ENCODE measurements at places on chromosomes 16 and 17.

DNA sequence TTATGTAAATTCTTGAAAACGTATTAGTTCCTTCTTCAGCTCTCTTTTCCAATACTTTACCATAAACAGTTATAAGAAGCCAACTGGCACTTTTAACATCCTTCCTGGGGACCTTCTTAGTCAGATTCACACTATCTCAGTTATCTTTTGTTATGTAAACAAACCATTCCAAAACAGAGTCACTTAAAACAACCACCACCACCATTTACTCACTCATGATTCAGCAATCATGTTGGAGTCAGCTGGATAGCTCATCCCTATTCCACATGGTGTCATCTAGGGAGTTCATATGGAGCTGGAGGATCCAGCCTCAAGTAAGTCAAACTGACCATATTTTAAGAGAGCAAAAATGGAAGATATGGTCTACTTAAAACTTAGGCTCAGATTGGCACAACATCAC, 240.3 kb upstream of the IRX3 start:
- H3K27me3 ChIP-seq: peaks cover 4% of the 10 kb centered on the region
- H3K36me3 ChIP-seq: no peaks in the 10 kb centered on the region
- no peaks in the 10 kb centered on the region for H3K4me1 ChIP-seq
- DNase-seq: no peak

DNA sequence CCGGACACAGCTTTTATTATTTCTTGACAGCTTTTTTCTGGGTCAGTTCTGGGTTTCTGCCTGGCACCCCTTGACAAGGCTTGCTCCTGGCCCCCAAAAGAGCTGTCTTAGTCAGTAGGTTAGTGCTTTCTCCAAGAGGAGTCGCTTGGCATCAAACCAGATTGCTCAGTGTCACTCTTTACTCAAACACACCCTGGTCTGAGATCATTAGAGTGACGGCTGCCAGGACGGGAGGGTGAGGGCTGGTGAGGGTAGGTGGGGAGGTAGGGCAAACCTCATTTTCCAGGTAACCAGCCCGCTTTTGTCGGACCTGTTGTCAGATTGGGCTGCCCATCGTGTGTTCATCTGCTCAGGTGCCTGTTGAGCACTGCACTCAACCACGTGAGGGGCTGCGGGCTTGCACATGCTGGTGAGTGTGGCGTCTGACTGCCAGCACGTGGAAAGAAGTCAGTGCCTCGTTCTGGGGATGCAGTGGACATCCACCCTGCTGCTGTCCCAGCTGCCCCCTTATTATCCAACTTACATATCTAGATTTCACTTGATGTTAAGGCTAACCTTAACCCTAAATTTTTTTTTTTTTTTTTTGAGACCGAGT, 12.4 kb downstream of the TMEM94 start:
- no peak overlapping the region for H3K4me3 ChIP-seq
- H3K4me1 ChIP-seq: peaks cover 8% of the 10 kb centered on the region
- peaks cover 7% of the 10 kb centered on the region for H3K36me3 ChIP-seq
- H3K27me3 ChIP-seq: no peaks in the 10 kb centered on the region
- no peak for DNase-seq

GRCh38 chr17:46815474-46816353, 2.8 kb downstream of the WNT3 start:
- H3K4me3 ChIP-seq: no peak overlapping the region
- no peak overlapping the region for H3K27ac ChIP-seq
- H3K36me3 ChIP-seq: no peaks in the 10 kb centered on the region
- DNase-seq: no peak
- peaks cover 91% of the 10 kb centered on the region for H3K27me3 ChIP-seq

- H3K36me3 ChIP-seq: peaks cover 3% of the 10 kb centered on the region
- no peak for DNase-seq
- peaks cover 56% of the 10 kb centered on the region for H3K4me1 ChIP-seq
- no peaks in the 10 kb centered on the region for H3K27me3 ChIP-seq
These were observed 736 bp downstream of the APPBP2 start for GRCh38 chr17:60525328-60525684.

- no peak for DNase-seq
- H3K27ac ChIP-seq: no peak overlapping the region
- H3K4me1 ChIP-seq: peaks cover 4% of the 10 kb centered on the region
- H3K4me3 ChIP-seq: no peak overlapping the region
These were observed 3.9 kb downstream of the CTRB2 start for GRCh38 chr16:75203096-75203495.

DNA sequence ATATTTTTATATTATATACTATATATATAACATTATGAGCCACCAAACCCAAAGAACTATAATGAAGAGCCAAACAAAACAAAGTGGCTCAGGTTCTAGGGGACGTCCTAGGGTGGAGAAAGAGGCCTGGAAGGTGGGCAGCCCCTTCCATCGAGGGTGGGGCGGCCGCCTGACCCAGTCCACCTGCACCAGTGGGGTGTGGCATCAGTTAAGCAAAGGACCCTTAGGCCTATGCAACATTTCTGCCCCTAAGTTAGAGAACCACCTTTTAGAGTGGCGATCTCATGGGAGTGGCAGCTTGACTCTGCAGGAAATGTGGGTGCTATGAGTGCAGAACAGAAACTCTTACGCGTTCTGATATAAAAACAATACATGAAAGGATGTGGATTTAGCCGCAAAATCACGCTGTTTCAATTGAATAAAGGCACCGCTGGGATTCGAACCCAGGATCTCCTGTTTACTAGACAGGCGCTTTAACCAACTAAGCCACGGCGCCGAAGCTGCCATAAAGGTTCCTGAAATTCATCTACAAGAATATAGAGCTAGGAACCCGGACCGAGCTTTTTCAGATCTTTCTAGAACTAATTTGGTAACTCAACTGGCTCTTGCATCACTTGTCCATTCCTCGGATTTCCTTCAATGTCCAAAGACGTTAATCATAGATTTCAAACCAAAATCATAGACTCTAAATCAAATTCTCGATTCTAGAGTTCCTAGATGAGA, 15.6 kb upstream of the AURKB start:
- peak overlapping the region; percentile 95 for H3K27ac ChIP-seq

DNA sequence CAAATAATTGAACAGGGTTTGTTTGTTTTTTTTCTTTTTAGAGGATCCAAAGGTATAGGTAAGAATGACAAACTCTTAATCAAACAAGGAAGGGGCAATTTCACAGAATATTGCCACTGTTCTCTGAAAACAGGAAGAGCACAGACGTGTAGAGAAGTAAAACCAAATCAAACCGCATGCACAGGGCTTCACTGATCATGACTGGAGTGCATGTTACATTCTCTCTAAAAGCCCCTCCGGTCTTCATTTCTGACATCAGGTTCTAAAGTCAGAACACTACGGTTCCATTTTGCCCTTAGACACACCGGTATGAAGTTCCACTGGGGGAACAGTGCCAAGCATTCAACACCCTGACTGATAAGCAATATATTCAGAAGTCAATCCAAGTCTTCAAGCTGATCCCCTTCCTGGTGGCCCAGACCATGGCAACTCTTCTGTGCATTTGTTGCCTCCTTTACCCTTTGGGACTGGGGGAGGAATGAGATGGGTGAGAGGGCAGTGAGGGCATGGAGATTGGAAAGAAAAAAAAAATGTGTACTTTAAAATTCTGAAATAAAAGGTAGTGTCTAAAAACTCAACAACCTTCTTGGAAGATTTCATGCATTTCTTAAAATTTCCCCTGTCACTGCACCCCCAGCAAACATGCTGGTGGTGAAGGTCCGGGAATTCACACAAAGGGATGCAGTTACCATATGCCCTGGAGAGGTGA, 1.4 kb downstream of the MMD start:
- peak overlapping the region; percentile 95 for H3K4me3 ChIP-seq
- H3K27ac ChIP-seq: peak overlapping the region; percentile 97
- peaks cover 14% of the 10 kb centered on the region for H3K27me3 ChIP-seq
- H3K4me1 ChIP-seq: peaks cover 43% of the 10 kb centered on the region
- no peaks in the 10 kb centered on the region for H3K36me3 ChIP-seq
- peak; percentile 46 for DNase-seq

DNA sequence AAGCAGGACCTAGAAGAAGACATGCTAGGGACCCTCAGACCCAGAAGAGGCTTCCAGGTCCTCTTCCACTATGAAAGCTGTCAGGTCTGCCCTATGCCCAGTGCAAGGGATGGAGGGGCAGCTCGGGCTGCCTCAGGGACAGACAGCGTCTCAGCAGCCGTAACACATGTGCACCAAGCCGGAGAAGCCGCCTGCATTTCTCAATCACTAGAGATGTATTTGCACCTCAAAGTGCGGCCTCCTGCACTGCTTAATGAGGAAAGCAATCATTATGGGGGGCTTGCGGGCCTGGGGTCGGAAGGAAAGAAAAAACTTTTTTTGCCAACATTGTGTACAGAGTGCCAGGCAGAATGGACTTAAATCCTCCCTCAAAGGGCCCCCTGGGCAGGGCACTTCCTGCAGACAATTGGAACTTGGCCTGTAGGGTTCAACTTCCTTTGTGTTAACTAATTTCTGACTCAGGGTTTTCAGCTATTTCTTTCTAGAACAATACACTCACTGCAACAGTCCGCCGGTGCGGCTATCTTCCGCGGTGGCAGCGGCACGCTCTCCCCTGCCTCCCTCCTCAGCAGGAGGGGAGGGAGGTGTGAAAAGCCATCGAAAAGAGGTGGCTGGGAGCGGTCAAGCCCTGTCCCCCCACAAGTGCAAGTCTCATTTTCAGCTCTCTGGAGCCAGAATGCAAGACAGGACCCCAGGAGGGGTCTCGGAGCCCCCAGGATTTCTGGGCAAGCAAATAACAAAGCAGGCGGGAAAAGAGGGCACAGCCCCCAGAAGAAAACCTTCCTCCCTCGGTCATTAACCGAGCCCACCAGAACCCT, 101.2 kb downstream of the ZNF423 start:
- no peak for DNase-seq
- no peak overlapping the region for H3K27ac ChIP-seq
- no peaks in the 10 kb centered on the region for H3K36me3 ChIP-seq
- H3K4me3 ChIP-seq: peak overlapping the region; percentile 20
- peaks cover 18% of the 10 kb centered on the region for H3K27me3 ChIP-seq

- H3K27ac ChIP-seq: peak within 1 kb of the TSS; percentile 79
- H3K4me3 ChIP-seq: peak within 1 kb of the TSS; percentile 52
- H3K4me1 ChIP-seq: peaks cover 30% of the 10 kb centered on the region
- no peaks in the 10 kb centered on the region for H3K27me3 ChIP-seq
- DNase-seq: no peak
These were observed at the start of gene CCL5 for GRCh38 chr17:35879773-35880654. Gene CCL5 (minus strand): TSS chr17:35880360.

- DNase-seq: peak; percentile 52
- H3K4me1 ChIP-seq: peaks cover 7% of the 10 kb centered on the region
- H3K4me3 ChIP-seq: peak overlapping the region; percentile 85
- H3K27me3 ChIP-seq: no peaks in the 10 kb centered on the region
- no peak overlapping the region for H3K27ac ChIP-seq
- no peaks in the 10 kb centered on the region for H3K36me3 ChIP-seq
These were observed 7.6 kb downstream of the MYO1C start for GRCh38 chr17:1484676-1485422.

GRCh38 chr16:89210904-89211515, 6.5 kb upstream of the ZNF778 start:
- H3K36me3 ChIP-seq: no peaks in the 10 kb centered on the region
- H3K4me1 ChIP-seq: peaks cover 10% of the 10 kb centered on the region

DNA sequence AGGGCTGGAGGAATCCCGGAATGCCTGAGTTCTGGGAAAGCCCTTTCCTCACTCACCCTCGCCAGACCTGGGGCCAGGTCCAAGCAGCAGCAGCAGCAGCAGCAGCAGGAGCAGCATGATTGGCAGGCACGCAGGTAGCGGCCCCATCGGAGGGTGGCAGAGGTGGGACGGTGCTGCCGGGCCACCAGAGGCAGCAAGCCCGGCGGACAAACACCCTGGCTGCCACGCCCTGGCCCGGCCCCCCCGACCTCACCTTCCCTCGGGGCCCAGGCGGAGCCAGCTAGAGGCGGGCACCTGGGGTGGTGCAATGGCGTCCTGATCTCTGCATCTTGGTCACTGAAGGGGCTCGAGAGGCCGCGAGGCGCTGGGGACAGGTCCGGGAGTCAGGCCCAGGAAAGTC, 122.4 kb downstream of the LAT start:
- H3K4me1 ChIP-seq: peaks cover 7% of the 10 kb centered on the region
- no peaks in the 10 kb centered on the region for H3K27me3 ChIP-seq
- peaks cover 10% of the 10 kb centered on the region for H3K36me3 ChIP-seq
- no peak for DNase-seq
- no peak overlapping the region for H3K4me3 ChIP-seq
- no peak overlapping the region for H3K27ac ChIP-seq

GRCh38 chr16:57955572-57956188, 15.2 kb downstream of the CNGB1 start:
- H3K4me3 ChIP-seq: no peak overlapping the region
- H3K4me1 ChIP-seq: no peaks in the 10 kb centered on the region
- DNase-seq: no peak
- H3K27ac ChIP-seq: no peak overlapping the region

GRCh38 chr17:205817-206216, 24.4 kb upstream of the DOC2B start:
- DNase-seq: no peak
- H3K36me3 ChIP-seq: no peaks in the 10 kb centered on the region
- peaks cover 9% of the 10 kb centered on the region for H3K27me3 ChIP-seq
- H3K27ac ChIP-seq: no peak overlapping the region
- no peaks in the 10 kb centered on the region for H3K4me1 ChIP-seq

DNA sequence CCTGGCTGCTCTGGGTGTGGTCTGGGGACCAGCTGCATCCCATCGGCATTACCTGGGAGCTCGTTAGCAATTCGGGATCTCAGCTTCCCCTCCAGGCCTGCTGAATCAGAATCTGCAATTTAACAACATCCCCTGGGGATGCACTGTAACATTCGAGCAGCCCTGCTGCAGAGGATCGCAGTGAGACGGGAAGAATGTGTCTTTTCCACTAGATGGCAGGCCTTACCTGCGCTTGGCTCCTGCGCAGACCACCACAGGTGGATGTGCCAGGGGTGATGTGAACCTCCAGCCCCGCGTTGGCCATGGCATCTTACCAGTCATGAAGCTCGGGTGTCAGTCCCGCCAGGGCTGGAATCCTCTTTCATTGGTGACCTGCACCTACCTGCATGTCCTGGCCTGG, 209.9 kb downstream of the PRKCB start:
- H3K4me1 ChIP-seq: peaks cover 42% of the 10 kb centered on the region
- no peak overlapping the region for H3K27ac ChIP-seq
- H3K4me3 ChIP-seq: no peak overlapping the region
- no peak for DNase-seq
- H3K27me3 ChIP-seq: no peaks in the 10 kb centered on the region
- peaks cover 4% of the 10 kb centered on the region for H3K36me3 ChIP-seq

- no peak overlapping the region for H3K4me3 ChIP-seq
- no peaks in the 10 kb centered on the region for H3K36me3 ChIP-seq
- H3K27me3 ChIP-seq: peaks cover 5% of the 10 kb centered on the region
These were observed 20.8 kb upstream of the ATP5MC1 start for GRCh38 chr17:48871551-48872351.

All from naive thymus-derived CD8-positive, alpha-beta T cell (primary cell).